ENCODE measurements at places on chromosomes 2 and 18. TPM values are rescaled to one million over a fixed set of nuclear protein-coding genes. Genes with fewer than 3 reads are reported as not detected.

The RBM44 gene
- 0.55 TPM for total RNA-seq

DNA sequence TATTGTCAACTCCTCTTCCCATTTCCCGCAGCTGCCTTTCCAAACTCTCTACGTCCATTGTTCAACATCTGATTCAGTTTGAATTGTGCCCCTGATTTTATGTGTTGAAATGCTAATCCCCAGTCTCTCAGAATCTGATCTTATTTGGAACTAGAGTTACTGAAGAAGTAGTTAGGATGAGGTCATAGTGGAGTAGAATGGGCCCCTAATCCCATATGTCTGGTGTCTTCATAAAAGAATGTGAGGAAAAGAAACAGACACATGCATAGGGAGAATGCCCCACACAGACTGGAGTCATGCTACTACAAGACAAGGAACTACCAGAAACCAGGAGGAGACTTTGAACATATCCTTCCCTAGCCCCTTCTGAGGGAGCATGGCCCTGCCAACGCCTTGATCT lies 99.2 kb downstream of the LRP1B start:
- no peak for DNase-seq

- no peak for DNase-seq
These were observed 32.4 kb downstream of the GULP1 start for GRCh38 chr2:188324067-188324466.

DNA sequence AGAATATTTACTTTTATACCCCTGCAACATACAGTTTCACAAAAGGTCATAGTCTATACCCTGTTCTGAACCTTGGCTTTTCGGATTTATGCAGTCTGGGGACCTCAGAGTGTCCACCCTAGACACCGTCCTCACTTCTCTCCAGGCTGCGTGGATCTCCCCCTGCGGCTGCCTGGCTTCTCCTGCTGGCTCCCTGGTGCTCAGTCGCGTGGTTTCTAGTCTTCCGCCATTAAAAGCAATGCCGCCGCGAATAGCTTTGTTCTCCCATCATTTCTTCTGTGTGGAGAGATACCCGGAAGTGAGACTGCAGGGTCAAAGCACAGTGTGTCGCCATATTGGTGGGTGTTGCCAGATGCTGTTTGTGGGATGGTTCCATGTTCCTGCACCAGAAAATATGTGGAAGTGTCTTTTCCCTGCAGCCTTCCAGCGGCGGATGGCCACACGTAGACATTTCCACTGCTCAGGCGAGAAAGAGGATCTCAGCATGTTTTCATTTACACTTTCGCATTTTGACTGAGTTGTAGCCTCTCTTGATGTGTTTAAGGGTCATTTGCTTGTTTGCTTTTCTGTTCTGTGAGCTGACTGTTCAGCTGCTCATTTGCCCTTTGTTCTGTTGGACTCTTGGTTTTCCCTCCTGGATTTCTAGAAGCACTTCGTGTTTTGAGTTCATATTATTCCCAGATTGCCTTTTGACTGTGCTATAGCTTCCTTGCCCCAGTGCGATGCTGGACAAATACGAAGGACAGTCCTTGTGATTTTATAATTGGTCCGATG lies 22.9 kb upstream of the ASB1 start:
- DNase-seq = no peak

The ACVR1 gene
- 47.6 TPM for total RNA-seq

The INHBB gene
- total RNA-seq = 1.1 TPM

The APCDD1 gene
- 170 TPM for total RNA-seq
